ENCODE measurements at places on chromosomes 5 and 9. TPM values are rescaled to one million over a fixed set of nuclear protein-coding genes. Genes with fewer than 3 reads are reported as not detected.

KCNV2 gene
- not detected for total RNA-seq

IL9 gene
- not detected for total RNA-seq

SAPCD2 gene
- total RNA-seq, result 3.4 TPM

STXBP1 gene
- 18.9 TPM for total RNA-seq

ORM1 gene
- total RNA-seq, result 0.18 TPM

SLC27A4 gene
- 9.7 TPM for total RNA-seq

SPATA31D3 gene
- total RNA-seq, result not detected

DNAH5 gene
- total RNA-seq, result 4.7 TPM

GLDC gene
- 0.83 TPM for total RNA-seq

REEP2 gene
- 12.4 TPM for total RNA-seq

CARTPT gene
- not detected for total RNA-seq

OLFML2A gene
- total RNA-seq, result 1.4 TPM

TAF11L11 gene
- total RNA-seq, result not detected

ANKRD34B gene
- not detected for total RNA-seq

ENTPD2 gene
- not detected for total RNA-seq

NIM1K gene
- total RNA-seq, result 0.56 TPM

RORB gene
- under 0.01 TPM for total RNA-seq

SOHLH1 gene
- not detected for total RNA-seq

NR5A1 gene
- total RNA-seq, result not detected

TEX48 gene
- total RNA-seq, result not detected

IFNA2 gene
- total RNA-seq, result not detected

EIF4E1B gene
- total RNA-seq, result not detected

C5orf58 gene
- not detected for total RNA-seq

ACOT12 gene
- not detected for total RNA-seq

SPINK6 gene
- not detected for total RNA-seq

FCN1 gene
- not detected for total RNA-seq

LIX1 gene
- not detected for total RNA-seq

NEURL1B gene
- total RNA-seq, result 1.8 TPM

GFI1B gene
- not detected for total RNA-seq

F2RL2 gene
- total RNA-seq, result 21.7 TPM

PCDHGC5 gene
- total RNA-seq, result 2.9 TPM

CDC20B gene
- not detected for total RNA-seq

GABRA1 gene
- total RNA-seq, result not detected

SV2C gene
- not detected for total RNA-seq

OGN gene
- total RNA-seq, result not detected

INSL4 gene
- not detected for total RNA-seq

OR2V1 gene
- total RNA-seq, result not detected

SH3TC2 gene
- total RNA-seq, result 7.9 TPM

PCDHGA11 gene
- total RNA-seq, result 5.4 TPM

MTAP gene
- total RNA-seq, result 33.6 TPM

TAS2R1 gene
- not detected for total RNA-seq

CDX1 gene
- total RNA-seq, result 0.18 TPM

MATR3 gene
- total RNA-seq, result 367 TPM

PCDHB16 gene
- 0.18 TPM for total RNA-seq

OBP2B gene
- total RNA-seq, result not detected

SLC23A1 gene
- not detected for total RNA-seq

CDC25C gene
- total RNA-seq, result 7.5 TPM

CYSRT1 gene
- total RNA-seq, result not detected

OCLN gene
- total RNA-seq, result 0.83 TPM

PTBP3 gene
- total RNA-seq, result 17.5 TPM

FOXD4L5 gene
- total RNA-seq, result under 0.01 TPM

LHX3 gene
- total RNA-seq, result not detected

PDCD1LG2 gene
- total RNA-seq, result 33.3 TPM

MEGF9 gene
- 4.7 TPM for total RNA-seq

PCDHB6 gene
- under 0.01 TPM for total RNA-seq

SPATA31E1 gene
- not detected for total RNA-seq

C9orf50 gene
- total RNA-seq, result not detected

ASPN gene
- under 0.01 TPM for total RNA-seq

Data from IMR-90 (cell line).